ENCODE measurements at places on chromosomes 11 and 22.

DNA sequence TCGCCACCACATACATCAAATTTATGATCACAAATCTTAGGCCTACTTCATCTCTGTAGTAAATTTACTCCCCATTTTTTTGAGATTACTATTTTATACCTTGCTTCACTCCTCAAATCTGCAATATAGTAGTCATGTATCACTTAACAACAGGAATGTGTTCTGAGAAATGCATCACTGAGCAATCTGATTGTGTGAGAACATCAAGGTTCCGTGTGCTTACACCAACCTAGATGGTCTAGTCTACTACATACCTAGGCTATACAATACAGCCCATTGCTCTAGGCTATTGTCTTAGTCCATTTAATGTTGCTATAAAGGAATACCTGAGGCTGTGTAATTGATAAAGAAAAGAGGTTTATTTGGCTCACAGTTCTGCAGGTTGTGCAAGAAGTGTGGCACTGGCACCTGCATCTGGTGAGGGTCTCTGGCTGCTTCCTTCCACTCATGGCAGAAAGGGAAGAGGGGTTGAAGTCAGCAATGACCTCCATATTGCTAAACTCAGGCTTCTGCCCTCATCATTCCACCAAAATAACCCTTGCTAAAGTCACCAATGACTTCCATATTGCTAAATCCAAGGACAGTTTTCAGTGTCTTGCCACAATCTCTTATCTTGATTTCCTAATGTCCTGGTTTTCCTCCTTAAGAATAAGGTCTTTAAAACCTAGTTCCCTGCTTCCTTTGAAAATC, 140.3 kb downstream of the RBFOX2 start:
- DNase-seq, result no peak

GRCh38 chr11:119847853-119848252, 118.9 kb upstream of the NECTIN1 start:
- no peak for DNase-seq

GRCh38 chr11:68303982-68304780, 8.2 kb upstream of the LRP5 start:
- no peak for DNase-seq

GRCh38 chr22:29524442-29525191, 28.9 kb downstream of the THOC5 start:
- no peak for DNase-seq

DNA sequence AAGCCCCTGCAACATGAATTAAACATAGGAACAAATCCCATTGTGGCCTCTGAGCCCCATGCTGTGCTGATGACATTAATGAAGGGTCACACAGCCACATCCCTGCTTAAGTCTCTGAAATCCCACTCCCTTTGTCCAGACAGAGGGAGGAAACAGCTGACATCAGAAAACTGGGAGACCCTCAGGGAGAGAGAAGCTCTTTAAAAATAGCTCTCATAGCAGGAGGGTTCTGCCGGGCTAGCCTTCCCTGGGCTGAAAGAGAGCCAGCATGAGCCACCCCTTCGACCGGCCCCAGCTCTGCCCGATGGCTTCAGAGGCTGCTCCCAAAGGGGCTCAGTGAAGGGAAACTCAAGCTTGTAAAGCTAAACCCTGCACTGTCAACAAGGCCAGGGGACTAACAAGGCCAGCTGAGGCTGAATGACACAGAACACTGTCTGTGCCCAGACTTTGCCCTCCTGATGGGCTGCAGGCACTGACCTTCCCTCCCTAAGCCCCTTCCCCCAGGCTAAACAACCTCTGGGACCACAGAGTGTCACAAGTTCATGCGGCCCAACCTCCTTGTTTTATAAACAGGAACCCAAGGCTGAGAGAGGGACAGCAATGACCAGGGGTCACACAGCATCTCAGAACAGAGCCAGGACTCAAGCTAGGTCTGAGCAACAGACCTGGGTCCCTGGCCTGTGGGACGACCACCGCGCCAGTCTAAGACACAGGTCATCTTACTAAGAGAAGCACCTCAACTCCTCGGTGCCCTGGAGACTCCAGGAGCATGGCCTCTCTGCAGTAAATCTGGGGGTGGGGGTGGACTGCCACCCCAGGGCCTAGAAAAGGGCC, 163.8 kb downstream of the CHST1 start:
- DNase-seq, result no peak

GRCh38 chr11:45265969-45266675, 20.0 kb downstream of the SYT13 start:
- DNase-seq, result no peak

- no peak for DNase-seq
These were observed 71.9 kb downstream of the LDLRAD3 start for GRCh38 chr11:36015799-36016198.

- DNase-seq, result no peak
These were observed 5.5 kb downstream of the RCOR2 start for GRCh38 chr11:63911440-63911839.

GRCh38 chr11:20729597-20730105, 60.3 kb downstream of the NELL1 start:
- DNase-seq, result no peak

GRCh38 chr22:35861451-35861850, 143.8 kb downstream of the APOL5 start:
- no peak for DNase-seq

DNA sequence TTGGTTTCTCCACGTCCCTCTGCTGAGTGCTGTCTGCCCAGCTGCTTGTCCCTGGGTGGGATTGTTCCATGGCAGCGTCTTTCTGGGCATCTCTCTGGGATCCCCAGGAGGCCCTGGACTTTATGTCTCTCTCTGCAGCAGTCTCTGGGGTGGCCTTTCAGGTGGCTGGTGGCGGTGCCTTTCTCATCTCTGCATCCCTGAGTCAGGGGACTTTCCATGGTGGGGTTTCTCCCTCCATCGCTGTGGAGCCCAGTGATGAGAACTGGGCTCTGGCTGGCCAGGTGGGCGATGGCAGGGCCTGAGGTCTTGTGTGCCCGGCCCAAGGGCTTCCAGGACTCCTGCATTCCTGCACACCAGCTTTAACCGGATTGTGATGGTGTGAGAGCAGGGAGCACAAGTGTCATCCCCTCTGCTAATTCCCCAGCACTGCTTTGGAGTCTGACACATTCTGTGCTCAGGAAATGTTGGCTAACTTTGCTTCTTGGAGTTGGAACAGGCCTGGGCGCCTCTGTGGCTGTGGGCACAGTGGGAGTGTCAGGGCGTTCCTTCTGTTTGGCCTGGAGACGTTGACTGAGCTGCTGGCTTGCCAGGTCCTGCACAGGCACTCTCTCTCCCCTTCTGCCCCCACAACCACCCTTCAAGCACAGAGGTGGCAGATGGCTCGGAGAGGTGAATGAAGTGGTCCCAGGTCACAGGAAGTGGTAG, 27.9 kb downstream of the FAM83F start:
- DNase-seq, result no peak

Data from CD8-positive, alpha-beta memory T cell (primary cell).